Kidney tubule cell (primary cell): ENCODE measurements at places on chromosomes 7 and 10.

GRCh38 chr7:134818613-134819345 is 39.3 kb downstream of the CALD1 start:
- DNase-seq = no peak

DNA sequence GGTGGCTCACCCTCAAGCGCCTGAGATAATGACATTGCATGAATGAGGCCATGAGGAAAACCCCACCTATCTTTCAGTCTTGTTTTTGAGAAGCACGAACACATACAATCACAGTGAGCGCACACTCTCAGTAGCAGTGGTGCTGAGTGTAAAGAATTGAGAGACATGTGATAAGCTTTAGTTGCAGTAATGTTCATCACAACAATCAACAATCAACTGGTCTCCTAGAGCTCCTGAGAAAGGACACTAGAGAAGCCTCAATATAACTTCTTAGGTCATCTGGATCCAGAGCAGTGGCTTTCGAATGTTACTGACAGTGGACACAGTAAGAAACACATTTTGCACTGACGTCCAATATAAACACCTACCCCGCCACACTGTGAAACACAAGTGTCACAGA is 12.8 kb downstream of the ERLIN1 start:
- no peak for DNase-seq

DNA sequence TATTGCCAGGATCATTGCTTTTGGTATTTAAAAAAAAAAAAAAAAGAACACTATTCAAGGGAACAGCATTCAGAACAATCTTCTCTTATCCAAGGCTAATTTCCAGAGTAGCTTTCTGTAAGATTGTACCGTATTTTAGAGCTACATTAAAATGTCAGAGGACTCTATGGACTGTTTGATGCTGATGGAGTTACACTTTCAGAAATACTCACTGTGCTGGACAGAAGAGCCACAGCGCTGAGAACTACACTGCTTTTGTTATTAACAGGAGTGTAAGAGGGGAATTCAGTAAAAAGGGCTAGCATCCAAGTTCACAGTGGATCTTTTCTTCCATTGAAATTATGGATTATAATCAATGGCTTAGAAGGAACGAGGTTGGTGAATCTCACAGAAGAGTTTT is 247.7 kb downstream of the AHR start:
- DNase-seq = no peak

GRCh38 chr7:116357781-116358670 is 141.5 kb upstream of the CAV2 start:
- DNase-seq = peak; percentile 79
